ENCODE measurements at places on chromosomes 6 and 20.

GRCh38 chr6:14974792-14975470 lies 270.9 kb upstream of the JARID2 start:
- DNase-seq, result no peak

GRCh38 chr20:32213870-32214269 lies 6.2 kb downstream of the POFUT1 start:
- DNase-seq, result no peak

DNA sequence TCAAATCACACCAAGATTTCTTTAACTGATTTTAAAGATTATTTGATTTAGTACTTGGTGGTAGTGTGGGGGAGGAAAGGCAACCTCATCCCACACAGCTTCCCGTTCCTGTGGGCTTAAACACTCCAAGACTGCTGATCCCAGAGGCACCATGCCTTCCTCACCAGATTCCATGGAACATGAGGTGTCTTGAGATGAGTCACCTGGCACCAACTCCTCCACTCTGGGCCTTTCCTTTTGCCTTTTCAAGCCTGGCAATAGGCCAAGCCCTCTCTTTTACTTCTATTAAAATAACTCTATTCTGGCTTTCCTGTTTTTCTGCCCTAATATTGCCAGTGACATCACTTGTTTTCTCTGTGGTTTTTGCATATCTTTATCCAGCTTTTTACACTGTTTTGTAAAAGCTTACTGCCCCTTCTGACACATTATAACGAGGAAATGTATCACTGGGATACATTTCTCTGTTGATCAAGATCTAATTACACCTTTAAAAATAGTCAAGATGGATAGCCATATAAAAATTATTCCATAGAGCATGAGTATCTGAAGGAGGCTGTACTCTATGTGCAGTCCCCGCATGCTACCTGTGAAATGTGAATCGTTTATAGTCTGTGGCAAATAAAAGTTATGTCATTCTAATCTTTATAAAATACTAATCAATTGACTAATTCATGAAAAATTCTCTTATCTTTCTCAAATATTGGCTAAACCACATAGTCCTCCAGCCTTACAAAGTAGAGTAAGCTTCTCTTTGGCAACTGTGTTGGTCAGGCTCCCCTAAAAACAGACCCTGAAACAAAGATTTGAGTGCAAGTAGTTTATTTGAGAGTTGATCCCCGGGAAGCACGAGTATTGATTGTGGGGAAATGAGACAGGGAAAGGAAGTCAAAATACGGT lies 257.8 kb upstream of the KCNQ5 start:
- DNase-seq, result no peak

- no peak for DNase-seq
Measured at GRCh38 chr20:24059174-24059573, 70.6 kb upstream of the GGTLC1 start.

All from GDM1 (cell line).